ENCODE measurements at places on chromosomes 1 and 21.

- H3K4me1 ChIP-seq, result peaks cover 63% of the 10 kb centered on the region
- H3K27me3 ChIP-seq, result no peaks in the 10 kb centered on the region
- peak; percentile 18 for DNase-seq
- H3K4me3 ChIP-seq, result no peak overlapping the region
- no peak overlapping the region for H3K27ac ChIP-seq
Observed at GRCh38 chr1:228089519-228090380, 7.2 kb downstream of the ARF1 start.

DNA sequence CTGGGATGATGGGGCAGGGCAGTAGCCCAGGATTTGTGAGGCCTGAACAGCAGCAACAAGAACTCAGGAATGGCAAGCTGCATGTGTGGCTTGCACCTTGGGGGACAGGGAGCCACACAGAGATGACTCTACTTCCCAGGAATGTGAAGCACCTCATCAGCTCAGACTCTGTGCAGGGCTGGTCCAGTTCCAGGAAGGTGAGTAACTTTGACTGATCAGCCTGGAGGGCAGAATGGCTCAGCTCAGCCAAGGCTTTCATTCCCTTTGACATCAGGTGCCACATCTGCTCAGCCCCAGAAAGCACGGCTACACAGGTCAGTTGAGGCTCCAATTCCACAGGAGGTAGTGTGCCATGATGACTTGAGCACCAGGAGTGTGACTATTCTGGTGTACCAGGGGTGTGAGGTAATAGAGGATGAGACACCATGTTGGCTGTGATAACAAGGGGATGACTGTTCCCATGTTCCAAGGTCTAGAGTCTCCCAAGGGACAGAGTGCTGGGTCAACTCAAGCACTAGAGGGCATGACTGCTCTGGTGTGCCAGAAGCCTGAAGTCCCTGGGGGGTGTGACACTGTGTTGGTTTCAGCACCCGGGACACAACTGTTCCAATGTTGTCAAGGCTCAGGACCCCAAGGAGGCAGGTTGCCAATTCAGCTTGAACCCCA, 625.8 kb upstream of the ADGRL2 start:
- H3K27me3 ChIP-seq, result no peaks in the 10 kb centered on the region
- H3K36me3 ChIP-seq, result no peaks in the 10 kb centered on the region
- no peak for DNase-seq
- no peaks in the 10 kb centered on the region for H3K4me1 ChIP-seq
- no peak overlapping the region for H3K27ac ChIP-seq
- H3K4me3 ChIP-seq, result no peak overlapping the region

DNA sequence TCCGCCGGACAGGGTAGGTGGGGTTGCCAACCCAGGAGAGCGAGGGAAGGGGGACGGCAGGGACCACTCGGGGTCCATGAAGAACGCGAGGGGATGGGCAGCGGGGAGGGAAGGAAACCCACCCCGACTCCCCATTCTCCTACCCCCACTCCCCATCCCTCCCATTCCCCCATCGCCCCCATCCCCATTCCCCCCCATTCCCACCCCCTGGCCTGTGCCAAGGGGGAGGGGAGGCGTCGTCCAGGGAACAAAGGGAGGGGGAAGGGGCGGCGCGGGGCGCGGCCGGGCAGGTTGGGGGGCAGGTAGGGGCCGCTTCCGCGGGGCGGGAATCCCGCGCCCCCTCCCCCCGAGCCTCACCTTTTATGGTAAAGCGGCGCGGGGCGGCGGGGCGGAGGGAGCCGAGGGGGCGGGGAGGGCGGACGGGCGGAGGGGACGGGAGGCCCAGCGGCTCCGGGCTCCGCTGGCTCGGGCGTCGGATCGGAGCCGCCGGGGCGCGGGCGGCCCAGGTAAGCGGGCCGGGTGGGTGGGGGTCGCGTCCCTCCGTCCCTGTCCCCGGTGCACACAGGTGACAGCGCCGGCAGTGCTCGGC, at the start of gene FBLIM1:
TSS of gene FBLIM1 (plus strand) at position 453 of the 589 bp plus-strand sequence. CDS start 6,189 bp downstream, outside the sequence.
- H3K36me3 ChIP-seq, result no peaks in the 10 kb centered on the region
- DNase-seq, result no peak
- H3K4me1 ChIP-seq, result no peaks in the 10 kb centered on the region
- H3K27me3 ChIP-seq, result no peaks in the 10 kb centered on the region
- H3K4me3 ChIP-seq, result peak within 1 kb of the TSS; percentile 55
- peak within 1 kb of the TSS; percentile 24 for H3K27ac ChIP-seq

DNA sequence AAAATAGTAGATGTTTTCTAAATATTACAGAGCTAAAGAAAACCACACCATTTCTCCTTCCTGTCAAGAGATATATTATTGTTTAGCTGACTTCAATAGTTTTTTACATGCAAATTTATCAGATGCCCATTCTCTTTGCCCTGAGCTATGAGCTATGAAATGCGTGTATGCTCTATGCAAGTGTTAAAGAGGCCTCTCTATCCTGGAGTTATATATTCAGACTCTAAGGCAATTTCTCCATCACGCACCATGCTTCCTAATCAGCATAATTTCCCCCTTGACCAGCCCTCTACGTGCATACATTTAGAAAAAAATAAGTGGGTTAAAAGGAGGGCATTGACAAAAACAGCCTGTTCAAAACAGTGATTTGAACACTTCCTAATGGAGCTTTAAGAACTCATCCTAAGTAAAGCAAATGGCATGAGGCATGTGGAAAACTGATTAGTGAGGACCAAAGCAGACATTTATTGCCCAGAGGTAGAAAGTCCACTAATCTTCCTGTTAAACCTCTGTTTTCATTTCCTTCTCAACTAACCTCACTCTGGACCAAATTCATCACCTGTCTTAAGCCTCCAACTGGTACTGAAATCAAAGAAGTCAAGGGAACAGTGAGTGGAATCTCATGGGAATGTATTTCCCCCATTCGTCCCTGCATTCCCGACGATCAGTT, 565.8 kb upstream of the PKN2 start:
- H3K4me3 ChIP-seq, result no peak overlapping the region
- H3K36me3 ChIP-seq, result no peaks in the 10 kb centered on the region
- no peaks in the 10 kb centered on the region for H3K27me3 ChIP-seq
- H3K27ac ChIP-seq, result no peak overlapping the region
- H3K4me1 ChIP-seq, result no peaks in the 10 kb centered on the region

DNA sequence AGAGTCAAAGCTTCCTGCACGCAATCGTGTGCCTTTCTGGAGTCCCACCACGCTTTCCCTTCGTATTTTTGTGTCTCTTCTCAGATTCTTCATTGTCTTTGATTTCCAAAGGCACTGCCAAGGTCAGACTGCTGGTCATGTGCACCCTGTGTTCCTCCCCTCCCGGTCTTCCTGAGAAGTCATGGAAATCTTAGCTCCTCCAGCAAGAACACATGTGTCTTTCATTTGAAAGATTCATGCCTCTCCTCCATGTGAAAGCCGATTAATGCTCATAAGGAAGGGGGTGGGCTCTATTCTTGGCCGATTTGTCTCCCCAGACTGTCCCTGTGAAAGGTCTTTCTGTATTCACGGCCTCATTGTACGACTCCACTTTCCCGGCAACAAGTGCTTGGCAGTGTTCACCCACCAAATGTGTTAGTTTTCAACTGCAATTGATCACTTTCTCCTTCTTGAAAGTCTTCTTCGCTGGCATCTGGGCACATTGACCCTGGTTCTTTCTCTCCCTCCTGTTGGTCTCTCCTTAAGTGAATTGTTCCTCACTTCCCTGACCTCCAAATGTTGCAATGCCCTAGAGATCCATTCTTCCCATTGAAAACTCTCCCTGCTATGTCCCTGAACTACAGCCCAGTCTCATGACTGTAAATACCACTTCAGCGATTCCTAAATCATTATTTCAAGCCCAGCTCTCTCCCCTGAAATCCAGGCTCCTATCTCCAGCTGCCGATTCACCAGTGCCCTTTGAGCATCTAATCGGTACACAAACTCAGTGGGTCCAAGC, 25.4 kb downstream of the MX2 start:
- no peaks in the 10 kb centered on the region for H3K27me3 ChIP-seq
- H3K4me1 ChIP-seq, result no peaks in the 10 kb centered on the region
- no peak overlapping the region for H3K4me3 ChIP-seq
- H3K36me3 ChIP-seq, result no peaks in the 10 kb centered on the region

GRCh38 chr1:111332190-111332589, 41.5 kb downstream of the CHIA start:
- no peaks in the 10 kb centered on the region for H3K36me3 ChIP-seq
- H3K27me3 ChIP-seq, result no peaks in the 10 kb centered on the region
- H3K27ac ChIP-seq, result no peak overlapping the region
- DNase-seq, result no peak
- H3K4me3 ChIP-seq, result no peak overlapping the region

DNA sequence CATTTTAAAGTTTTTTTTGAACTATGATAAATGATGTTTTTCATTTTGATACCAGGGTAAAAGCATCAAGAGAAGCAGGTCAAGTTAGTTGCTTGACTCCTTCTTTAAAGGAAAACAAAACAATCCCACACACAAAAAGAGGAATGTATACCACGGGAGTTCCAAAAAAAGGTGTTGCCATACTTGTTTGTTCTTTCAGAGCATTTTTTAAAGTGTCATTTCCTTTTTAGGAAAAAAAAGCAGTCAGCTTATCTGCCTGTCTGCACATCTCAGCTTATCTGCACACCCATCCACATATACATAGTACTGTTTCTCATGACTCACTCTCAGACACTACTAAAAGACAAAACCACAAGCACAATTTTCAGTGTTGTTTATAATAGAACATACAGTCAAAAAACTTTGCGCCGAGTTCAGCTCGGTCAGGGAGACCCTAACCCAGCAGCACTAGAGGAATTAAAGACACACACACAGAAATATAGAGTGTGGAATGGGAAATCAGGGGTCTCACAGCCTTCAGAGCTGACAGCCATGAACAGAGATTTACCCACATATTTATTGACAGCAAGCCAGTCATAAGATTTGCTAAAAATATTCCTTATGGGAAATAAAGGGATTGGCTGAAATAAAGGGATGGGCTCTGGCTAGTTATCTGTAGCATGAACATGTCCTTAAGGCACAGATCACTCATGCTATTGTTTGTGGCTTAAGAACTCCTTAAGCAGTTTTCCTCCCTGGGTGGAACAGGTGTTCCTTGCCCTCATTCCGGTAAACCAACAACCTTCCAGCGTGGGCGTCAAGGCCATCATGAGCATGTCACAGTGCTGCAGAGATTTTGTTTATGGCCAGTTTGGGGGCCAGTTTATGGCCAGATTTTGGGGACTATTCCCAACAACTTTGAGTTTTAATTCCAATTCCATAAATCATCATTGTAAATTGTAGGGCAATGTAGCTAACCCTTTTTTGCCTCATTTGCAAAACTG, 11.4 kb upstream of the MNDA start:
- no peak overlapping the region for H3K27ac ChIP-seq
- no peak for DNase-seq
- no peaks in the 10 kb centered on the region for H3K36me3 ChIP-seq

DNA sequence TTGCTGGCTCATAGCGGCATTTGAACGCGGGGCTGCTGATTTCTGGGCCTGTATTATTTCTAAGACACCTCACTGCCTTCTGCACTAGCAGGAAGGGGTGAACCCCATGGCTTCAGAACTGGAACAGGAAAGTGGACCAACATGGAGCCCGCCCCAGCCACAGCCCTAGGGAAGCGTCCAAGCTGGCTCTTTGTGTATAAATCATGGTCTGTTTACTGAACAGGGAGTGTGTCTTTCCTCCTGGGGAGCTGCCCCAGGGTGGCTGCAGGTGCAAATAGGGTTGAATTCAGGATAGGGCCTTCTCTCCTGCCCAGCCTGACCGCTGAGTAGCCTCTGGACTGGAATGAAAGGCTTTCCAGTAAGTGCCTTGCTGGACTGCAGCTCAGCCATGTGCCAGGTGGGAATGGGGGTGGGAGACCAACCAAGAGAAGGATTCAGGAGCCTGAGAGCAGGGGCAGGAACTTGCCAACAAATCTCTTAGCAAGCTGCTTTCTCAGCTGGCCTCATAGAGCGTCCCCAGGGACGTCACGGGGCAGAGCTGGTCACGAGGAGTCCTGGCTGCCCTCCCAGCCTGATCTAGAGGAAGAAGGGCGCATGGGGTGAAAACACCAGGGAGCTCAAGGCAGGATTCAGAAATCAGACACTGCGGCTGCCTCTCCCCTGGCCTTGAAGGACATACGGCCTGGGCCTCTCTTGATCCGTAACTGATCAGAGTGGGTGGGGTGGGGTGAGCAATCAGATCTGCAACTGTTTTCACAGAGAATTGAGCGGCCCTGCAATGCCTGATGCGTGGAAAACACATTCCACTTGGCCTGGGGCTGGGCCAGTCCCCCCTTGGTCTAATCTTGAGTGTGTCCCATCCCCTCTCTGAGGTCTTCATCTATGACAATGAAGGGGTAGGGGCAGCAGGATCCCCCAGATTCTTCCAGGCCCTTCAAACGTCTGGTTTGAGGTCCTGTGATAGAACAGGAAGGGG, 56.5 kb upstream of the SELENON start:
- peak; percentile 86 for DNase-seq
- no peaks in the 10 kb centered on the region for H3K27me3 ChIP-seq
- no peak overlapping the region for H3K4me3 ChIP-seq
- H3K4me1 ChIP-seq, result no peaks in the 10 kb centered on the region

DNA sequence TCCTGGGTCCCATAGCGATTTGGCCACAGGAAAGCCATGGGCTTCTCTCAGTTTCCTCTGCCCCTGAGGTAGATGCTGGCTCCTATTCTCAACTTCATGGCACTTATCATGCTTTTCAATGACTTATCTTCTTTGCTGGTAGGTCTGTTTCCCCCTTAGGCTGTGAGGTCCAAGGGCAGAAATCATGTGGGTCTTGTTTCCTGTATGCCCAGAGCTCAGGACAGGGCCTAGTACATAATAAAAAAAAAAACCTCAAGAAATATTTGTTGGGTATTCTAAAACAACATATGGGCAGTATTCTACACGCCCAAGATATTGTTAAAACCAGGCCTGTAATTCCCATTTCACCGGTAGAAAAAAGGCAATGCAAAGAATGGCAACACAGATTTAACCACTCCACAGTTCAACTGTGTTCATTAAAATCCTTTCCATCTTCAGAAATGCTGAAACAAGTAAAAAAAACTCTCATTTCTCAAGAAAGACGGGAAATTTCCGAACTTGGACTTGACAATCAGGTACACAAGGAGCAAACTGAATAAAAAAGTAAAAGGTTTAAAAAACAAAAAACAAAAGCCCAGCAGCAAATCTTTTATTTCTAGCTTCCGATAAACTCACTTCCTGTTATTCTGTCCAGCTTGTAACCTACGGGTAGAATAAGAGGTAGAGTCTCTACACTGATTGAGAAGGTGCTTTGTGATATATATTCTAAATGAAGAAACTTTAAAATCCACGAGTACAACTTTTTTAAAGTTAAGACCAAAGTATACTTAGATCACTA, 6.3 kb upstream of the TDRD10 start:
- peak overlapping the region; percentile 12 for H3K27ac ChIP-seq
- H3K4me3 ChIP-seq, result no peak overlapping the region
- H3K36me3 ChIP-seq, result no peaks in the 10 kb centered on the region
- H3K4me1 ChIP-seq, result no peaks in the 10 kb centered on the region
- no peaks in the 10 kb centered on the region for H3K27me3 ChIP-seq

All from right lobe of liver (tissue), 6 donors.